ENCODE measurements at places on chromosomes 3 and 15.

DNA sequence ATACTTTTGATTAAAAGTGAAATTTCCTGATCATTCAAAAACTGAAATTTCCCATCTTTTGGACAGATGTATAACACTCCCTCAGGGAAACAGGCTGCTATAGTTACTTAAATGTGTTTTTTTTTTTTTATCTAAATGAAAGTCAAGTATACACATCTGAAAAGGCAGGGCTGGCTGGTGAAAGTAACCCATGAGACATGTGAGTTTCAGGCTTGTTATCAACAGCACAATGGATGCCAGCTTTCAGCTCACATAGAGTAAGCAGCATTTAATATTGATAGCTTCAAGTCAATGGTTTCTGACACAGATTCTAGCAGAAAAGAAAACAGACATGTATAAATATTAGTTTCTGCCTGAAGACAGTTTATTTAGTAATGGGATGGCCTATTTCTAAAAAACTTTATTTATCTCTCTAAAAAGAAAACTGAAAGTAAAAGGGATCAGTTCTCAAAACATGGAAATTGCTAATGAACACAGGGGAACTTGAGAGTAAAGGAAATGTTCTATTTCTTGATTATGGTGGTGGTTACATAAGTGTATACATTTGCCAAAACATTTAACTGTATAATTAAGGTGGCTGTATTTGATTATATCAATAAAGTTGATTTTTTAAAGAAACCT, 89.7 kb upstream of the CMC1 start:
- DNase-seq: no peak

GRCh38 chr3:71714595-71714994, 10.6 kb downstream of the EIF4E3 start:
- no peak for DNase-seq

- no peak for DNase-seq
Observed at GRCh38 chr15:36994790-36995189, 105.6 kb downstream of the MEIS2 start.

GRCh38 chr3:103308921-103309320, 874.1 kb downstream of the ZPLD1 start:
- no peak for DNase-seq

- no peak for DNase-seq
Observed at GRCh38 chr3:53801319-53801718, 44.9 kb downstream of the CHDH start.

DNA sequence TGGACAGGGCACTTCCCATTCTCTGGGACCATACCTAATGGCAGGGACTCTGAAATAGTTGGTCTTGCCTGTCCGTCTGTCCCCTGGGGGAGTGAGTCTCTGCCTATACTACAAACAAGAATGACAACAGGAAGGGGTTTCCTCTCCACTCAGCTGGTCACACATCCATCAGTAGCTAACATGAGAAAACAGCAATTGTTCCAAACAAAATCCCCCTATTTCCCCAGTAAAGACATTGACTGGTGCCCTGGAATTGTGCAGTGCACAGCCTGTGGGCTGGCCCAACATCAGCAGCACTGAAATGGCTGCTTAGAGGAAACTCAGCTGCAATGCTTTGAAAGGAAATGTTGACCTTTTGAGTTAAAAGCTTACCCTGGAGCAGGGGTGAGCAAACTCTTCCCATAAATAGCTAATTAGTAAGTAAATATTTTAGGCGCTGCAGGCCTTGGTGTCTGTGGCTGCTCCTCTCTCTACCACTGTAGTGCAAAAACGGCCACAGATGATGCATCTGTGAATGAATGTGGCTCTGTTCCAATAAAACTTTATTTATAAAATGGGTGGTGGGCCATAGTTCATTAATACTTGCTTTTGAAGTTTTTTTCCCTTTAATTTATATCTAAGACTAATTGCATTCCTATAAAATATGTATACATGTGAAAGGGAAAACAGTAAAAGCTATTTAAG, 174.3 kb downstream of the KLF13 start:
- DNase-seq: no peak

DNA sequence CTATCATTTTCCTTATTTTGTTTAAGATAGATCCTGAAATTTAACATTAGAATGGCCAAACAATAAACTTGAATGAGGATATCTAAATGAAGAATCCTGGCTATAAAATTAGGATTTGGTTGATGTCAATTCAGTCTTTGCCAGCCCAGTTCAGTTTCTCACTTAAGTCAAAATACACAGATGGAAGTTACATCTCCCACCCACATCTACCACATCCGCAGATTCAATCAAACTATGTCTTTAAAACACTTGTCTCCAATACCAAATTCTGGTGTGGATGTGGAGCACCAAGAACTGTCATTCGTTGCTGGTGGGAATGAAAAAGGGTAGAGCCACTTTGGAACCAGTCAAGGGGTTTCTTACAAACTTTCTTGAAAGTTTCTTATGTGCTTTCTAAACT, 18.2 kb downstream of the CBLB start:
- no peak for DNase-seq

GRCh38 chr3:166110102-166110501, 272.9 kb upstream of the BCHE start:
- DNase-seq: no peak

GRCh38 chr15:78207110-78207458, 27.3 kb downstream of the ACSBG1 start:
- DNase-seq: no peak

GRCh38 chr15:37756407-37756806, 178.0 kb upstream of the TMCO5A start:
- no peak for DNase-seq

DNA sequence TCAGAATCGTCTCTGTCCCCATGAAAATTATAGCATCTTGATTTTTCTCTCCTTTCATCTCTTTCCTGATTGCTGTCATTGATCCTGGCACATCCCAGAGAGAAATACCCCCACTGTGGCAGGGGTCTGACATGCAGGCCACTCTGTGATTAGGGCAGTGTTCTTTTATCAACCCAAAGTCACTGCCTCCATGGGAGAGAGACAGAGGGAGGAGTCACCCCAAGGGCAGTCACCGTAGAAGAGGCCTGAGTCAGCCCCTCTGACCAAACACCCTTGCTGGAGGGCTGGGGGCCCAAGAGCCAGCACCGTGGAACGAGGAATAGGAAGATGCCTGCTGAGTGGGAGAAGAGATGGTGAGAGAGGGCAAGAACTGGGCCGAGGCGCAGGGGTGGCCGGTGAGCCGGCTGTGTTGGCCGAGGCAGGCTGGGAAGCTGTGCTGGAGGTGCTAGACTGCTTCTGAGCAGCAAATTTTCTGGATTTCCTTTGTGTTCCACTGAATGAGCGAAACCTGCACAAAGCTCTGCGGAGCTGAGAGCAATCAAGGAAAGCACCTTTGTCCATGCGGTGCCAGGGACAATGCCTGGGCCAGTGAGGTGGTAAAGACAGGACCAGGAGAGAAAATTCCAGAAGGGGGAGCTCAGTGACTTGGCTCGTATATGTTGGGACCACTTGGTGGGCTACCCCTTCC, 103.8 kb downstream of the ADCY5 start:
- DNase-seq: no peak

- no peak for DNase-seq
Observed at GRCh38 chr3:47622671-47623461, 44.2 kb upstream of the CSPG5 start.

DNA sequence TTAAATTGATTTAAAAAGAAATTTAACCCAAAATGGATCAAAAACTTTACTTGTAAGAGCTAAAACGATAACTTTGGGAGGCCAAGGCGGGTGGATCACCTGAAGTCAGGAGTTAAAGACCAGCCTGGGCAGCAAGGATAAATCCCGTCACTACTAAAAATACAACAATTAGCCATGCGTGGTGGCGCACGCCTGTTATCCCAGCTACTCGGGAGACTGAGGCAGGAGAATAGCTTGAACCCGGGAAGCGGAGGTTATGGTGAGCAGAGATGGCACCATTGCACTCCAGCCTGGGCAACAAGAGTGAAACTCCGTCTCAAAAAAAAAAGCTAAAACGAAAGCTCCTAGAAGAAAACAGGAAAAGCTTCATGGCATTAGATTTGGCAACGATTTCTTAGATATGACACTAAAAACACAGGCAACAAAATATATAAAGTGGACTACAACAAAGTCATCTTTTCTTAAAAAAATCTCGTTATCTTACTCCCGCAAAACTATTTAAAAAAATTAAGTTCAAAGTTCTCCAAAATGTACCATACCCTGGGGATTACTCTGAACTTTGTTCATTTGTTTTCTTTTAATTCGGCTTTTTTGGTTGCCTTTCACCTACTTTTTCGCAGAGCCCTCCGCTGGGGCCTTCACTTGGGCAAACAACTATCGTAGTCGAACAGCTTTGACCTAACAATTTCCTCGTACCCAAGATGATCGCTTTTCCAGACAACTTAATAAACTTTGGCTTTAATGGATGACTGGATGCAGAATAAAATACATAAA, 2.9 kb downstream of the HDDC3 start:
- no peak for DNase-seq

GRCh38 chr3:172103724-172104123, 64.3 kb downstream of the FNDC3B start:
- no peak for DNase-seq

DNA sequence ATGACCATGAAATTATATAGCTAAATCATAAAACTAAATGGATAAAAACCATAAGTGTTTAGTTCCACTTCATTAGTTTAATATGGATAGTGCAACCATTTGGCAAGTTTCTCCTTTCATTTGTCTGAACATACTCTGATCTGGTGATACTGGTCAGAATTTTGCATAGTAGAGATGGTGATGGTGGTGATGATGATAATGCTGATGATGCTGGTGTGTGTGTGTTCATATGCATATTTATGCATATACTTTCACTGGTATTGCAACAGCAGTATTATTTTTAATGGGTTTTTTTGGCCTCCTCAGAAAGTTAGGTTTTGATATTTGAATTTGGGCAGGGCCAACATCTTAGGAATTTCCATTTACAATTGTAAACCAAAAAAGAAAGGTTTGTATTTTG, 76.4 kb downstream of the SLMAP start:
- no peak for DNase-seq

GRCh38 chr3:142251951-142252350, 26.6 kb upstream of the GK5 start:
- no peak for DNase-seq

DNA sequence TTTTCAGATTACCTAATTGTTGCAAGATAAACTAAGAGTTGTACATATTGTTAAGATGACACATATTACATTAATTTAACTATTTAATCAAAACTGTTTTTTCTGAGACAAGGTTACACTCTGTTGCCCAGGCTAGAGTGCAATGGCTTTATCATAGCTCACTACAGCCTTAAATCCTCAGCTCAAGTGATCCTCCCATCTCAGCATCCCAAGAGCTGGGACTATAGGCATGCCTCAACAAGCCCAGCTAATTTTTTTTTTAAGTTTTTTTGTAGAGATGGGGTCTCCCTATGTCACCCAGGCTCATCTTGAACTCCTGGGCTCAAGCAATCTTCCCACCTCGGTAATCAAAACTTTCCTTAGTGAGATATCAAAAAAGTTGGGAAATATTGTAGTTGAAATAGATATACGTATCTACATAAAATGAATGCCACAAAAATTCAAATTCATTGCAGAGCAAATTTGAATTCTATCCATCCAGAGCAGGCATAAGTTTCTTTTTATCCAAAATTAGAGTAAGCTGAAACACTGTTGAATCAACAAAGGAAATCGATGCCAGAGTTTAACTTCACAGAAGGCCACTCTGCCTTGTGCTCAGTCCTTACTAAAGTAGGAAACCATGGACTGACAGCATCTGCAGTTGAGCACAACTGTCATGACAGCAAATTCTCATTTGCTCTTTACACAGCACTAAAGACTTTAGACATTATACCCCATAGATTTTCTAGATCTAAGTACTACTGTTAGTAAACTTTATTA, 15.5 kb downstream of the ATOSA start:
- DNase-seq: no peak

GRCh38 chr3:143563786-143564185, 284.5 kb downstream of the SLC9A9 start:
- no peak for DNase-seq

GRCh38 chr3:144010371-144010770, 38.7 kb downstream of the DIPK2A start:
- no peak for DNase-seq

DNA sequence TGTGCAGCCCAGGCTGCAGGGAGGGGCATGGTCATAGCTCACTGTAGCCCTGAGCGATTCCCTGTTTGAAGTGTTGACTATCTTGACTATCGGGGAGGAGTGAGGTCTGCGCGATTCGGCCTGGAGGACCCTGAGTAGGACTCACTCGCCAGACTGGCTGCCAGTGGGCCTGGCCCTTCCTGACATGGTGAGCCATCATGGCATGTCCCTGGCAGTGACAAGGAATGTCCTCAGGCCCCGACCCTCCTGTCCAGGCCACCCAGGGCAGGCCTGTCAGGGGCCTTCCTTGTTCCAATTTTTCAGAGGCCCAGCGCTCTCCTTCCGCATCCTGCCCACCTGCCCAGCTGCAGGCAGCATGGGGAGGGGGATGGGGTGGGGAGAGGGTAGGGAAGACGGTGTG, 5.2 kb upstream of the OCA2 start:
- DNase-seq: no peak

DNA sequence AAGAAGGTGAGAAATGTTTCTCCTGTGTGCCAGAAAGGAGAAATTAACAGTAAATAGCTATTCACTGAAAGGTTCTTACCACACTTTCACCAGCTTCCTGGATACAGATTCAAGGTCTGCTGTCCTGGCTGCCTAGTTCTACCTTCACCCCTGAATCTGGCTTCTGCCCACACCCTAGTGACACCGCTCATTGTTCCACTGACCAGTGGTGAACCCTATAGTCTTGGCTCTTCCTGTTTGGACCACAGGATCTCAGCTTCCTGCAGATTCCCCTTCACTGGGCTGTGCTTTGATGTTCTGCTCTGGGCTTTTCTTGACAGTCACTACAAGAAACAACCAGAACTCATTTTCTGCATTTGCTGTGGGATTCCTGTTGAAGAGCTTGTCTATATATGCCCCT, 250.0 kb downstream of the XXYLT1 start:
- DNase-seq: no peak

GRCh38 chr3:133477487-133477886, 77.6 kb downstream of the BFSP2 start:
- no peak for DNase-seq

DNA sequence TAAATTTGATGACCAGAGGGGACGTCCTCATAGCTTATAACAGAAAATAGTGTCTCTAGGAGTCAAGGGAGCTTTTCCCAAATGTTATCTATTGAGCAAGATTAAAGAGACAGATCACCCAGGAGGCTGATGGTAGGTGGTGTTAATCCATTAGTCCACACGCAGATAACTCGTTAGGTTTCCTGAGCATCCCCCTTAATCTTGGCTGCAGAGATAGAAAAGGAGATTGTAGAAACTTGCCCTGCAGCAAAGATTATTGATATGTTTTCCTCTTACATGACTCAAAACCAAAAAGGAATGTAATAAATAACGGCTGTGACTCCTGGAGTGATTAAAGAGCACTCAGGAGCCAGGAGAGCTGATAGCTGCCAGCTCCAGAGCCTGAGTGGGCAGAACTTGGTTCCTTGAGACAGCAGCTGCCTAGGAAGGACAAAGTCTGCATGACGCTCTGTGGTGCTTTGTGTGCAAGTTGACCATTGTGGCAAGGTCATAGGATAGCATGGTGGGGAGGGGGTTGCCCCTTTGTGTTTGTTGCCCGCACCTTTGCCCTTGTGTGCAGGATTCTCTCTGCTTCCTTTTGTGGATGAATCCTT, 234.8 kb downstream of the PTPRG start:
- DNase-seq: no peak

Measured in stimulated activated CD8-positive, alpha-beta memory T cell treated with anti-CD3 and anti-CD28 coated beads, Interleukin-15, amount 100 ng/mL, for 24 hours (primary cell).